Spinal cord (tissue), 10 donors: ENCODE measurements at places on chromosomes 12 and 14. TPM values are rescaled to one million over a fixed set of nuclear protein-coding genes. Genes with fewer than 3 reads are reported as not detected.

DNA sequence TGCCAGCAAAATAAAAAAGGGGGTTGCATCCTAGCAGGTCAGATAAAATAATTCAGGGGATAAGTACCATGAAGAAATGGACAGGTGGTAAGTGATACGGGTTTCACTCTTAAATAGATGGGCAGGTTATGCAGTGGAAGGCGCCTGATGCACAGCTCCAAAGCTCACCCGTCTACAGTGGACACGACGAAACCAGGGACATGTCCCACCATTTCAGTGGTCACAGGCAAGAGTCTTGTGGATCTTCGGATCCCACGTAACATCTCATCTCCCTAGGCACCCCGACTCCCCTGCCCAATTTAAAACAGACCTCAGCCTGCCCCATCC, 60.5 kb downstream of the DDX51 start:
- DNase-seq: no peak

GRCh38 chr14:98798099-98798498, 473.9 kb downstream of the BCL11B start:
- no peak for DNase-seq

Gene STXBP6
- 30.9 TPM for polyA plus RNA-seq

- no peak for DNase-seq
Observed at GRCh38 chr14:85595981-85596380, 66.0 kb downstream of the FLRT2 start.

Gene SNAPC1
- polyA plus RNA-seq: 5.6 TPM

DNA sequence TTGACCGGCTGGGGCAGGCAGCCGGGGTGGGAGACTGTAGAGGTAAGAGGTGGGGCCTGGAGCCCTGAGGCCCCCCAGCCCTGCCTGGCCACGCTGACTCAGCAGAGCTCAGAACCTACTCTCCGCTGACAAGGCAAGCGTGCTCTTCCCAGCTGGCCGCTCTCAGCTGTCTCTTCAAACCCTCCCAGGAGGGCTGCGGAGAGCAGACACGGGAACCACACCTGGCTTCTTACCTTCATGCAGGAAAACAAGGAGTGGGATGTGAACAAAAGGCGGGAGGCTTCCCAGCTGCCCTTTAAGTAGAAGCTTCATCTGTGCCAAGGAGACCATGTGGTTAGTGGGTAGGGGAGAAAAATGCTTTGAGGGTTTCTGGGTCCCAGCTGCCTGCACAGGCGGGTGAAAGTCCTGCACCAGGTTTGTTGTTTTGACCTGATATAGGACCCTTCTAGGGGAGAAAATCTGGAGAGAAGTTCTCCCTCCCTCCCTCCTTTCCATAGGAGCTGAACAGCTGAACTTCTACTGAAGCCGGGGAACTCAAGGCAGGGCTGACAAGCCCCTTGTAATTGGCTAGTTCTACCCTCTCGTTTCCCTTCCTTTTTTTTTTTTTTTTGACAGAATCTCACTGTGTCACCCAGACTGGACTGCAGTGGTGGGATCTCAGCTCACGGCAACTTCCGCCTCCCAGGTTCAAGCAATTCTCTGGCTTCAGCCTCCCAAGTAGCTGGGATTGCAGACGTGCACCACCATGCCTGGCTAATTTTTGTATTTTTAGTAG, 12.8 kb upstream of the TESC start:
- DNase-seq: peak; percentile 50

- DNase-seq: no peak
Observed at GRCh38 chr14:36666416-36667206, 5.0 kb downstream of the PAX9 start.

DNA sequence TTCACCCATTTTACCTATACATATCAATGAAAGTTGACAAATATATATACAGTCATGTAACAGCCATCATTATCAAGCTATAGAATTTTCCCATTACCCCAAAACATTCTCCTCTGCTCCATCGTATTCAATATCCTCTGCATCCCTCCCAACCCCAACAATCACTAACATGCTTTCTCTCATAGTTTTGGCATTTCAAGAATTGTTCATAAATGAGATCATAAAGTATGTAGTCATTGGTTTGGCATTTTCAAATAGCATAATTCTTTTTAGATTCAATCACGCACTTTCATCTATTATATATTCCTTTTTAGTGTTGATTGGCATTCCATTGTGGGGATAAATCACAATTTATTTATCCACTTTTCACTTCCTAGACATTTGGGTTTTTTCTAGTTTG, 866.0 kb upstream of the TMEM132C start:
- DNase-seq: no peak

Gene MFAP5
- 1.9 TPM for polyA plus RNA-seq

Gene CEBPE
- polyA plus RNA-seq: not detected

- no peak for DNase-seq
Observed at GRCh38 chr12:20514598-20514997, 146.3 kb downstream of the PDE3A start.

GRCh38 chr12:63899396-63899795, 54.9 kb downstream of the SRGAP1 start:
- DNase-seq: no peak

GRCh38 chr12:117486840-117487659, 125.6 kb upstream of the NOS1 start:
- DNase-seq: no peak

GRCh38 chr12:46263140-46264016, 5.5 kb downstream of the SLC38A1 start:
- DNase-seq: no peak

GRCh38 chr12:563250-563781, 99.9 kb downstream of the NINJ2 start:
- no peak for DNase-seq

- peak; percentile 95 for DNase-seq
Observed at GRCh38 chr12:123601602-123602489, at the start of gene DDX55. DDX55 (plus strand) TSS chr12:123602099; CDS start chr12:123602149, 50 bp downstream.

DNA sequence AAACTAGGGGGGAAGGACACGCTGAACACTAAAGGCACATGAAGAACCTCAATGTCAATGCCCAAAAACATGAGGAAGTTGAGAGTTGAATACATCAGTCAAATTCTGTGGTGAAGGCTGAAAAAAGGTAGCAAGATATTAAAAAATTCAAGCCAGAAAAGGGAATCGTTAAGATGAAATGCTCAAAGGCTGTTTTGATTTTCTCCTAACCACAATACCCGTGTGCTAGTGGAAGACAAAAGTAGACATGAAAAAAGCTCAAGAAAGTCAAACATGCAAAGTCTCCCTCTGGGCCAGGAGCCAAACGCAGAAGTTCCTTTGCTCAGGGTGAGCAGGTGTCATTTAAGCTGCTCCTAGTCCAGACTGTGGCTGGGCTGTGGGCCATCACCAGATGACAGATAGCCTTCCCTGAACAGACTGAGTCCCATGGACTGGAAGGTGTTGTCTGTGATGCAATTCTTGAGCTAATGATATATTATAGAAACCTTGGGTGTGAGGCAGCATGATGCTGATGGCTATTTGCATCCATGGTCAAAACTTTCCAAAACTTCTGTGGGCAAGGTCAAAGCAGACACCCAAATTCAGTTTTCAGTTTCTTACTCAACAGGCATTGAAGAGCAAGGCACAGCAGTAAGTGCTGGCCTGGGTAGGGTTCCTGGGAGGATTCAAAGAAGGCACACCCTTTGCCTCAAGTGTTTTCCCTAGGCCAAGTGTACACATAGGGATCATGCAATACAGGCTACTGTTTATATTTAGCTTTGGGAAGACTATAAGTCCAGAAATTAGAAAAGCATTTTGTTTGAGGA, 81.6 kb downstream of the MYRFL start:
- DNase-seq: no peak

GRCh38 chr12:26817183-26817591, 15.8 kb downstream of the ITPR2 start:
- no peak for DNase-seq

Gene MGP
- 28.7 TPM for polyA plus RNA-seq

Gene IL22
- polyA plus RNA-seq: not detected

- no peak for DNase-seq
Observed at GRCh38 chr14:44741431-44741830, 220.3 kb downstream of the KLHL28 start.

- no peak for DNase-seq
Observed at GRCh38 chr12:97109441-97109840, 202.4 kb downstream of the NEDD1 start.

- no peak for DNase-seq
Observed at GRCh38 chr12:47085815-47086252, 6.1 kb upstream of the AMIGO2 start.

- DNase-seq: no peak
Observed at GRCh38 chr14:63949696-63950095, 96.9 kb downstream of the SYNE2 start.
